Suppressor macrophage treated with lipopolysaccharide for 4 hours (primary cell): ENCODE measurements at places on chromosomes 7 and 10.

DNA sequence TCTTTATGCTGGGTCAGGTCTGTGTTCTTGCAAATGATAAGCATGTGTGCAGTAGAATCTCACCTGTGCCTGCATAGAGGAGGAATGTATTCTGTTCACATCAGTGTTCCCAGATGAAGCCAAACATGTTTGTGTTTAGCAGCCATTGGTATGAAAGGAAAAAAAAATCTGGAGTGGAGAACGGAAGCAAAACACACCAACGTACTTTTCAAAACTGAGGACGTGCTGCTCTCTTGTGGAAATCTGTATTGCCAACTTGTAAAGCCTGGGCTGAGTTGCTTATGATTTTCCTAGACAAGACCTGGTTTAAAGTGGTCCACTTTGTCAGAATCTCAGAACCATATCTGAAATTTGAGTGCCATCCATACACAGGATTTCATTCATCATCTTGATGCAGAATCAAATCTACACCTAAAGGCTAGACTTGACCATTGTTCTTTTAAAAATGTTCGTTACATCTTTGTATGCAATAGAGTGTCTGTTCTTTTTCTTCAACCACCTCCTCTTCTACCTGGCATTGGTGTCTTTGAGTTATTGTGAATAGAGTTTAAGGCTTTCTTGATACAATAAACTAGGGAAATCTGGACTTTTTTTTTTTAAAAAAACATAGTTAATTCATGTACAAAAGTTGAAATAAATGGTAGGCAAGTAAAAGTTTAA is 367.7 kb downstream of the PHF14 start:
- peak; percentile 16 for DNase-seq

DNA sequence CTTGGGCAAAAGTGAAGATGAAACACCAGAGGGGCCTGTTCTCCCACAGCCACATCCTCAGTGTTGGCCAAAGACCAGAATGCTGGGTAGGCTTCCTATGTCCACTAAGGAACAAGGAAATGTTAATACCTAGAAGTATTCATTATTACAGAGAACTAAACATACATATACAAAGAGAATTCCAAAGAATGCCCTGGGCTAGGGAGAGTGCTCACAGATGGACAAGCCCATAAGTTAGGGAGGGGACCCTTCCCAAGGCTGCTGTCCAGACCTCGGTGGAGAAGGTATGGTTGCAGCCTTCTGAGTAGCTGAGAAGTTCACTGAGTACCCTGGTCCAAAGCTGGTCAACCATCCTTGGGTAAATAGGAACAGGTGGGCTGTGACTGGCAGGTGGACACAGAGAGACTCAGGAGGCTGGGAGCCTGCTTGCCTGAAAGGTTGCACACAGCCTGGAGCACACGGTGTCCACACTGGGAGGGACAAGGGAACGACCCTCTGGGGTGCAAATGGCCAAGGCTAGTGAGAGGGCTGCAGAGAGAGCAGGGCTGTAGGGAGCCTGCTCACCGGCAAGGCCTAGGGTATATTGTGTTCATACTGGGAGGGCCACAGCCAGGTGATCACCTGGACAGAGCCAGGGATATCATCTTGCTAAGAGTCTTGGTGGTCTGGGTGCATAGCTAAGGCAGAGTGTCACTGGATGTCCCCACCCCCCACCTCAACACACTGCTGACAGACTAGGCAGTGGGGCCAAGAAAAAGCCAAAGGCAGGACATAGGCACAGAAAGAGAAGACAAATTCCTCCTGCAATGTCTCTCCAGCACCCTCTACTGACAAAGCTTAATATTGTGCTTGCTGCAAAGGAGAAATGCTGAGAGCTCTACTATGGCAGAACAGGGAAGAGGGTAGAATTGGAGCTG is 40.3 kb downstream of the CPVL start:
- peak; percentile 89 for DNase-seq

DNA sequence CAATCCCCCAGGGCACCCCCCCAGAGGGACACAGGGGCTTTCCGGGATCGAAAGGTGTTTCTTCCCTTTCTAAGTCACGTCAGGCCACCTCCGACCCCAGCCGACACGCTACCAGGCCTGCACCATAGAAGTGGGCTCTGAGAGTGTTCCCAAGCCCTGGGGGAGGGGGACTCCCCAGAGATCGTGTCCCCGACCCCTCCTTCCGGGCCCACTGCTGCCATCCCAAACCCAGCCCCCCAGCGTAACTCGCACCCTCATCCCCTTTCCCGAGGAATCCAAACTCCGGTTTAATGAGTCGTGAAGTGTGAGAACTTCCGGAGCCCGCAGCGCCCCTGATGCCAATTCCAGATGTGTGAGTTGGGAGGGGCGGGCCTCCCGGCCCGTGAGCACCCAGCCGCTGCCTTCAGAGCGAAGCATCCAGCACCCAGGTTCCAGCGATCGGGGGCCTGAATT is 11.3 kb downstream of the UNCX start:
- DNase-seq = no peak

GRCh38 chr10:32004161-32004591 is 52.0 kb downstream of the KIF5B start:
- DNase-seq = no peak

- peak; percentile 79 for DNase-seq
Measured at GRCh38 chr7:39609113-39609934, 14.0 kb upstream of the RALA start.

DNA sequence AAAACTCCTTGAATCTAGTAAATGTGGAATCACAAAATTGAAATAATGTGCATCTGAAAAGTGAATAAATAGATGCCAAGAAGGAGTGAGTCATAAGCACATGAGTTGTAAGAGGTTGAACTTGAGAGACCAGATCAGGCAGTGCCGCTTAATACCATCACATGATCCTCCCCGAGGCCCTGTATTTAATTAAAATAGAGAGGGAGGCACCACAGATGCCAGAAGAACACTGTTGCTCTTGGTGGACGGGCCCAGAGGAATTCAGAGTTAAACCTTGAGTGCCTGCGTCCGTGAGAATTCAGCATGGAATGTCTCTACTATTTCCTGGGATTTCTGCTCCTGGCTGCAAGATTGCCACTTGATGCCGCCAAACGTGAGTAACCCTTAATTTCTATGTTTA is at the start of gene GPNMB:
Gene GPNMB, plus strand, starts transcription at position 221 of the 400 bp plus-strand sequence. Its CDS starts 83 bp downstream, at position 304.
- DNase-seq = peak; percentile 85

DNA sequence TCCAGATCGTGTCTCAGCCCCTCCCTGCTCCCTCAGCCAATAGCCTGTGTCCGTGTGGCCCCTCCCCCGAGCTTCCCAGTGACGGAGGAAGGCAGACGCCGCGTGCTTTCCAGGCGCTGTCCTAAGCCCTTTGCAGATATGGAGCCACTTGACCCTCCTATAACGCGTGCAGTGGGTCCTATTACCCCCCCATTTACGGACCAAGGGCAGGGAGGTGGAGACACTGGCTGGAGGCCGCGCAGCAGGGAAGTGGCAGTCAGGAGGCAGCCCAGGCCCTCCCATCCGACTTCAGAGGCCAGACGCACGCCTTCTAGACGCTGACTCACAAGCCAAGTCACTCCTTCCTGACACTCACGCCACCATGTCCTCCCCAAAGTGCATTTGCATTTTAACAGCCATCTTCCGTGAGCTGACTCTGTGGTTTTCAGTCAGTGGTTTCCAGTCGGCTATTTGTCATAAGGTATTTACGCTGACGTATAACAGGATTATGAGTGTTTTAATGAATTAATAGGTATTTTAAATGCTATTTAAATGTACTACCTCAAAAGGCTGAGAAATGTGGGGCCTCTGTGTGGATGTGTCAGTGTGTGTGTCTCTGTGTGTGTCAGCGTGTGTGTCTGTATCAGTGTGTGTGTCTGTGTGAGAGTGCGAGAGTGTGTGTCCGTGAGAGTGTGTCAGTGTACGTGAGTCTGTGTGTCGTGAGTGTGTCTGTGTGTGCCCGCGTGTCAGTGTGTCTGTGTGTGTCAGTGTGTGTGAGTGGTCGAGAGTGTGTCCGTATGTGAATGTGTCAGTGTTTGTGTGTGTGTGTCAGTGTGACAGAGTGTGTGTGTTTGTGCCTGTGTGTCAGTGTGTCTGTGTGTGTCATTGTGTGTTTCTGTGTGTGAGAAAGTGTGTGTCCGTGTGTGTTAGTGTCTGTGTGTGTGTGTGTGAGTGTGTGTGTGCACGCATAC is 92.0 kb upstream of the INSIG1 start:
- DNase-seq = peak; percentile 98

DNA sequence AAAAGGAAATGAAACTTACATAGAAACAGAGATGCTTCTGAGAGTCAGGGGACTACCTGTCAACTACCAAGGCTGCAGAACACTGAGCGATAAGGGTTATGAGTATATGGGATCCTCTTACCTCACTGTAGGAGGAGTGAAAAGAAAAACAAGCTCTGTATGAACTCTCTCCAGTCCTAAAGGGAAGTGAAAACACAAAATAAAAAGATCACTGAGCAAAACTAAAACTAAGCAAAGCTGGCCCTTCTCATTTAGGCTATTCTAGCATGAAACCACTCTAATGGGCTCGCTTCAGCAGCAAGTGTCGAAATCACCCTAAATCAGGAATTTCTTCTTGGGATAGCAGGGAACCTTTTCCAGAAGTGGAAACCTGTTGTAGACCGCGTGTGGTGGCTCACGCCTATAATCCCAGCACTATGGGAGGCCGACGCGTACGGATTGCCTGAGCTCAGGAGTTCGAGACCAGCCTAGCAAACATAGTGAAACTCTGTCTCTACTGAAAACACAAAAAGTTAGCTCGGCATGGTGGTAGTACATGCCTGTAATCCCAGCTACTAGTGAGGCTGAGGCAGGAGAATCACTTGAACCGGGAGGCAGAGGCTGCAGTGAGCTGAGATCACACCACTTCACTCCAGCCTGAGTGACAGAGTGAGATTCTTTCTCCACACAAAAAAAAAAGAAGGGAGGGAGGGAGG is 27.0 kb downstream of the DCLRE1C start:
- peak; percentile 29 for DNase-seq

DNA sequence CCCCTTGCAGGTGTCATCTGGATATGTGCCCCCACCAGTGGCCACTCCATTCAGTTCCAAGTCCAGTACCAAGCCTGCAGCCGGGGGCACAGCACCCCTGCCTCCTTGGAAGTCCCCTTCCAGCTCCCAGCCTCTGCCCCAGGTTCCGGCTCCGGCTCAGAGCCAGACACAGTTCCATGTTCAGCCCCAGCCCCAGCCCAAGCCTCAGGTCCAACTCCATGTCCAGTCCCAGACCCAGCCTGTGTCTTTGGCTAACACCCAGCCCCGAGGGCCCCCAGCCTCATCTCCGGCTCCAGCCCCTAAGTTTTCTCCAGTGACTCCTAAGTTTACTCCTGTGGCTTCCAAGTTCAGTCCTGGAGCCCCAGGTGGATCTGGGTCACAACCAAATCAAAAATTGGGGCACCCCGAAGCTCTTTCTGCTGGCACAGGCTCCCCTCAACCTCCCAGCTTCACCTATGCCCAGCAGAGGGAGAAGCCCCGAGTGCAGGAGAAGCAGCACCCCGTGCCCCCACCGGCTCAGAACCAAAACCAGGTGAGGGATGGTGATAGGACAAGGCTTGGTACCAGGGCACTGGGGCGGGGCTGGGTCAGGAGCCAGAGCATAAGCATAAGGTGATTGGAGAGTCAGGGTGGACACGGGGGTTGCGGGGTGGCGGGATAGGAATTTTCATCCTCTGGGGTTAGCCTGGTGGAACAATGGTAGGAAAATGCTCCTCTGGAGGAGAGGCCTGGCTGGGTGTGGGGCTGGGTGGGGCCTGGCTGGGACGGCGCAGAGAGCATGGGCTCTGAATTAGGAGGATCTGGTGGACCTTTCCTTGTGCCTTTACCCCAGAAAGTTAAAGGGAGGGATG is 1.9 kb downstream of the ZYX start:
- no peak for DNase-seq

DNA sequence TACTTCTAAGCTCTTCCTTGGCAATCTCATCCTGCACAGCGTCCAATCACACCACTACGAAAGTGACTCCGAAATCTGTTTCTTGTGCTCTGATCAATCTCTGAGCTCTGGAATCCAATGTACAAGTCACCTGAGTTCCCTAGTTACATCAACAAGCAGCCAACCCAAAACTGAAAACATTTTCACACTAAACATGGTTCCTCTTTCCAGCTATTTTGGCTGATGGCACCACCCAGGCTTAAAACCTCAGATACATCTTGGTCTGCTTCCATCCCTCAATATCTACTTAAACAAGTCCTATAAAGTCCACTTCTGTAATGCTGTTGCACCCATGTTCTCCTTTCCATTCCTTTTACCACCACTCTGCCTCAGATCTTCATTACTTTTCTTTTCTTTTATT is 3.6 kb downstream of the BLOC1S2 start:
- DNase-seq = peak; percentile 37

GRCh38 chr7:42671627-42672026 is 240.2 kb downstream of the C7orf25 start:
- DNase-seq = peak; percentile 1
